ENCODE measurements at places on chromosomes 1 and 21.
A peak's percentile ranks its signal among the peaks of the same experiment; 100 is the strongest.

DNA sequence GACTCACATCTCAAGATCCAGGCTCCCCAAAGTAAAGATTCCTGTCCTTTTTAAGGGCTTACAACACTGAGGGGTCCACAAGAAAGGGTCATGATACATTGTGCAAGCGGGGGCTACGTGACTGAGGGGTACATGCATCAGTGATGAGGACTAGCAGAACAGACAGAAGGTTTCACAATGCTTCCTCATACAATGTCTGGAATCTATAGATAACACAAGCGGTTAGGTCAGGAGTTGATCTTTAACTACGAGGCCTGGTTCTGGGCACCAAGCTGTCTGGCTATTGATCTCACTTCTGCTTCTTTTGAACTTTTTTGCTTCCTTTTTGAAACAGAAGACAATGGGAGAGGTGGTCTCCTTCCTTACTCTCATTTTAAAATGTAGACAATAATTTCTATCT lies 718.6 kb downstream of the AMY1C start:
- DNase-seq = no peak

DNA sequence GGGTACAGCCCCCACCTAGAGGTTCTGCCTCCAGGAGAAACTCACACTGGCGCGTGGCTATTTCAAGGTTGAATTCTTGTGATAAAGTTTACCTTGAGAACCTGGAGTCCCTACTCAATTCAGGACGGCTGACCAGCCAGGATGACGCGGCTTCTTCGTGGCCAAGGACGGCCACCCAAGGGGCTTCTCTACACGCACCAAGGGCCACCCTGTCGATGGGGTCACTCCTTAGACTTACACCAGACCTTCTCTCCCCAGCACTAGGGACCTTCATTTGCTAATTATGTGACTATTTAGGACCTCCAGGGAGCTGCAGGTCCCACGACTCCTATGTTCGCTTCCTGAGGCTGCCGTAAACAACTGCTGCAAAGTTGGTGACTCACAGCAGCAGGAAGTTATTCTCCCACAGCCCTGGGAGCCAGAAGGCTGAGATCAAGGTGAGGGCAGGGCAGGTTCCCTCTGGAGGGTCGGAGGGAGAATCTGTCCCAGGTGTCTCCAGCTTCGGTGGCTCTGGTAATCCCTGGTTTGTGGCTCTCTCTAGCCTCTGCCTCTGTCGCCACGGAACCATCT lies 135.9 kb downstream of the NPHP4 start:
- DNase-seq = peak; percentile 11

DNA sequence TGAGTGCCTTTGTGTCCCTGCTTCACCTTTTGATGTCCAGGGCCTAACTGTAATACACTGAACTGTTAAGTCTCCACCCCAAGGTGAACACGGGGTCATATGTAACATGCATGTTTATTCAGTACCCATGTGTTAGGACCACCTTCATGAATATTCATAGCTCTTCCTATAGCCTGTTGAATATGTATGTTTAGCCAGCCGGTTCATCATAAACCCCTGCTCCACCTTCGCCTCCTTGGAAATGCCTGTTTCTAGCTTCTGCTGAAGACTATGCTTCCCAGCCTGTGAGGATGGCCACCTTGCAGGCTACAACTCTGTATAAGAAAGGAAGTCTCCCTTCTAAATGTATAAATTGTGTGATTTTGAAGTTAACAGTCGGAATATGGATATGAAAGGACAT lies 69.3 kb downstream of the C1orf94 start:
- DNase-seq = no peak

GRCh38 chr1:80101159-80101558 lies 1094.6 kb upstream of the ADGRL4 start:
- no peak for DNase-seq

DNA sequence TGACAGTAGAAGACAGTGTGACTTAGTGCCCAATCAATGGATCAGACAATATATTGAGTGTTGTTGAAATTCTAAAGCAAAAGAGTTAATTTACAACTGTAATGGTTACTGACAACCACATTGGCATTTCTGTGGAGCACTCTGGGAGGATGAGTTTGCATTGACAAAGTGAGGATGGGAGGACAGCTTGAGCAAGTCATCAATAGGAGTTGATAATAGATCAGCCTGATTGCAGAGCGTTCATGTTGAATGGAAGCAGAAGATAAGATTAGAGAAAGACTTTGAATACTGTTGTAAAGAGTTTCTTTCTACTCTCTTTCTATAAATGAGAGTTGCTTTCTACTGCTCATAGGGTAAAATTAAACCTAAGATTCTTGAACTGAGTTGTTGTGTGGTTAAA lies 3.9 kb downstream of the EEIG2 start:
- no peak for DNase-seq

DNA sequence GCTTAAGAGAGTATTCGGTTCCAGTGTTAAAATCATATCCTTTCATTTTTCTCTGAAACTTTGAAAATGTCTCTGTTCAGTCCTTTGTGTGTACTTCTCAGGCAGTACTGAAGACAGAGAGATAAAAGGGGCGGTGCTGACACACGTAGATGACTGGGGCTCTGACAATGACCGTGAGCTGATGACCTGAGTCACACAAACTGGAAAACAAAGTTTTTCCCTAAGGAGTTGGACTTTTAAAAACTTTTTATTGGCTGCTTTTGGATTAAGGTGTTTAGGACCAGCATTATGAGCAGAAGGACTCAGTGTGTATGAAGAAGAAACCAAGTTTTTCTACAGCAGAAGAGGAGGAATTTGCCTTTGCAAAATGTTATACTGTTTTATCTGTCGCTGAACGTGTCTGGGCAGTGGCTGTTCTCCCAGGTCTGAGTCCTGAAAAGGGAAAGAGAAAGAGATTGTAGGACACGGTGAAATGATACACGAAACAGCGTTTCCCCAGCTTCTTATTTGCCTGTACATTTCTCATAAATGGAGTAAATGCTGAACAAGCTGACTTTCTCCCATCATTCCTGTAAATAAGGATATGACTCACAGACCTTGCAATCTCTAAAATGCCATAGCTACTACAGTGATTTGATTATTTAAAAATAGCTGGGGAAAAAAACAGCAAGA lies 51.5 kb downstream of the MAP3K7CL start:
- peak; percentile 70 for DNase-seq

- no peak for DNase-seq
These were observed 455.8 kb upstream of the PRMT6 start for GRCh38 chr1:106600626-106601025.

GRCh38 chr1:236575523-236575922 lies 28.8 kb downstream of the HEATR1 start:
- no peak for DNase-seq

GRCh38 chr1:43439781-43440180 lies 13.9 kb downstream of the HYI start:
- no peak for DNase-seq

- DNase-seq = no peak
These were observed 19.2 kb upstream of the PTTG1IP start for GRCh38 chr21:44892536-44893277.

GRCh38 chr1:180424848-180425457 lies 77.4 kb downstream of the ACBD6 start:
- no peak for DNase-seq

All from NCI-H226 (cell line).